Stimulated activated CD8-positive, alpha-beta memory T cell treated with anti-CD3 and anti-CD28 coated beads, Interleukin-4, amount 100 ng/mL, for 1 hour (primary cell): ENCODE measurements at places on chromosomes 5 and 9.

DNA sequence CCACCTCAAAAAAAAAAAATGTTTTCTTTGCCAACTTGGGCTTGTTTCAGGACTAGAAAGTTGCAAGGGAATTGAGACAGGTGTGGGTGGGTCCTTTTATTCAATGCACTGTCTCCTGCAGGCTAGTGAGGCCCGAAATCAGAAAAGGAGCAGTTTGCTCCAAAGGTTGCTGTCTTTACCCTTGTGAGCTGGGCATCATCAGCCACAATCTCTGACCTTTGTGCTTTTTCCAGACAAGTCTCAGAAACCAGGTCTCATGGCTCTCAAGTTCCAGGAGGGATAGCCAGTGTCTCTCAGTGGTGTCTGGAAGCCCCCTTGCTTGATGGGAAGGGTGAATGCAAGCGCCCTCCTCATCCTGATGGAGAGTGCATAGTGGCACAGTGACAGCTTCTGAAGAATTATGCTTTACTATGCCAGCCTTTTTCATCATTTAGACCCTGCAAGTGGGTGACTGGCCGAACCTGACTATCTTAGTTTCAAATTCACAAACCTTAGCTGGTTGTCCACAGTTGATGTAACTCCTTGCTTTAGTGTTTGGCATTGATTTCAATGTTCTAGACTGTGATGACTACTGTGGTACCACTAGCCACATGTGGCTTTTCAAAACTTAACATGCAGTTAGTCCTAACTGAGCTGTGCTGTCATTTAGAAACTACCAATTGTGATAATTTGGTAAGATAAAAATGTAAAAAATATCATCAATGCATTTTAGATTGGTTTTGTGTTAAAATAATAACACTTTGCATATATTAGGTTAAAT lies 468.6 kb downstream of the GADD45G start:
- no peak for DNase-seq

DNA sequence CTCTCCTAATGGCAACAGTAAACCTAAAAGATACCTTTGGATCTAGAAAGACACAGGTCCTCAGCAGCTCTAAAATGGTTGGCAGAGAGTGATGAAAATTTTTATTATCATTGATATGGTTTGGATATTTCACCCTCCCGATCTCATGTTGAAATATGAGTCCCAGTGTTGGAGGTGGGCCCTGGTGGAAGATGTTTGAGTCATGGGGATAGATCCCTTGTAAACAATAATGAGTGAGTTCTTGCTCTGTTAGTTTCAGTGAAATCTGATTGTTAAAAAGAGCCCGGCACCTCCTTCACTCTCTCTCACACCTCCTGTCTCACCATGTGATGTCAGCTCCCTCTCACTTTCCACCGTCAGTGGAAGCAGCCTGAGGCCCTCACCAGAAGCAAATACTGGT lies 117.7 kb downstream of the FRMD3 start:
- no peak for DNase-seq

DNA sequence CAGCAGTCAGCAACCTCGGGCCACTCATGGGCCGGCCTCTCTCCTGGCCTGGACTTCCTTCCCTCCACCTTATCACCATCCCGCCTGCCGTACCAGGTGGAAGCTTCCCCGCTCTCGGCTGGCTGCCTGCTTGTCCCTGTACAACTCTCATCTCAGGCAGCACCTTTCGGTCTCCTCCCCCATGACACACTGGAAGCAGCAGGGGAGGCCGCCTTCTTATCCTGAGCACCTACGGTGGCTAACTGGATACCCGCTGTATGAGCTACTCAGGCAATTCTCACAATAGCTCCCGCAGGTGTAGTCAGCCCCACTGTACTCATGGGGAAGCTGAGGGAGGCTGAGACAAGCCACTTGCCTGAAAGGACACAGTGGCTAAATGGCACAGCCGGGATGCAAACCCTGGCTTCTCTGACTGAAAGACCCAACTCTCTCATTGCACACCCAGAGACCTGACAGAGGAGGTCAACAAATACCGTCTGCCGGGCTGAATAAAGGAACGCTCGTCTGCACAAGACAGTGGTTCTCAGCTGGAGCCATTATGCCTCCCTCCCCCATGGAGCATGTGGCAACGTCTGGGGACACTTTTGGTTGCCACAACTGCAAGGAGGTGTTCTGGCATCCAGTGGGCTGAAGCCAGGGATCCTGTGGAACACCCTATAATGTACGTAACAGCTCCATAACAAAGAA lies 9.6 kb downstream of the STK10 start:
- no peak for DNase-seq

- no peak for DNase-seq
These were observed 739 bp downstream of the C9orf72 start for GRCh38 chr9:27572566-27572917.

GRCh38 chr9:128092199-128092977 lies 24.4 kb downstream of the SLC25A25 start:
- no peak for DNase-seq

DNA sequence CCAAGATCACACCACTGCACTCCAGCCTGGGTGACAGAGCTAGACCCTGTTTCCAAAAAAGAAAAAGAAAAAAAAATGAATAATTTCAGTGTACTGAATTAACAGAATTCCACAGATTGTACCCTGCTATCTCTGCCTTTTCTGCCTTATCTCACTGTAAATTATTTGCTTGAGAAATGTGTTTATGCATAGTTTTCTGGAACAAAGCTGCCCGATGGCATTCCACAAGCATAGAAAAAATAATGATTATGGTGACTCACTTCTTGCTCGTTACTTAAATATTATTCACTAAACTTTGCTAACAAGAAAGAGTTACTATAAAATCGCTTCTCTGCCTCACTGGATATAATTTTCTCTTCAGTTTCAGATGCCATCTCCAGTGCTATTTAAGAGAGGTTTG lies 88.7 kb upstream of the FAM169A start:
- no peak for DNase-seq

DNA sequence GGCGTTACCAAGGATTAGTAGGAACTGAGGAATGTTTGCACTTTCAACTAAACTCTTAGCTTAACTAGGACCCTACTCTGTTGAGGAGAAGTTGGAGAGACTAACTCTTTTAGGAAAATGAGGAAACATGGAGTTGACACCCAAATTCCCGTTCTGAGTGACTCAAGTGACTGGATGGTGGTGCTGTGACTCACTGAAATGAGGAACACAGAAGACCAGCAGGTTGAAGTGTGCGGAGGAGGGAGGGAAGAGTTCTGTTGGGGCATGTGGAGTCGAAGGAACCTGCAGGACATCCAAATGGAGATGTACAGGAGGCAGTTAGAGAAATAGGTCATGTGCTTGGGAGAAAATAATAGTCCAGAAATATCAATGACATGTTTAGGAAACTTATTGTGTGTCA lies 8.2 kb downstream of the HEXB start:
- no peak for DNase-seq

GRCh38 chr5:1500411-1501091 lies 23.2 kb downstream of the LPCAT1 start:
- no peak for DNase-seq

- no peak for DNase-seq
These were observed 46.4 kb downstream of the RBM27 start for GRCh38 chr5:146249801-146250200.

DNA sequence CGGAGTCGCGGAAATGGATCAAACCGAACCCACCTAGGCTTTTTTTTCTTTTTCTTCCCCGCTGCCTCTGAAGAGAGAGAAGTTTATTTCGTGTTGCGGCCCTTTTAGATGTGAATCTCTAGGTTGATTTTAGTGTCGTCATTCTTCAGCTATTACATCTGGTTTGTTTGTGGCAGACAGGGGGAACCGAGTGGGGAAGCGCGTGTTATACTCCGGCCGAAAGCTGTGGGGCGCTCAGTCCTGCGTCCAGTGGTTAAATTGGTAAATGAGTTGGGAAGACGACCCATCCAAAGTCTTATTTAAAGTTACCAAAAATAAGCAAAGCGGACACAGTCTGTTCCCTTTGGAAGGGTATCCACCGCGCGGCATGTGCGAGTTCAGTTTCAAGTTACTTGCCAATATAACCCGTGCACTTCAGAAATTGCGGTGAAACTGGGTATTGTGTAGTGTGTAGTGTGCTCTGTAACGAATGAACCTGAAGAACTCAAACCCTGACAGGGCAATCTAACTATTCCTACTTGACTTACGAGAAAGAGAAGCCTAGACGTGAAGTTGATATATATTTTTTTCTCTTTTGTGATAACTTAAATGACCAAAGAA lies 1.3 kb downstream of the MAN2A1 start:
- DNase-seq, result no peak

DNA sequence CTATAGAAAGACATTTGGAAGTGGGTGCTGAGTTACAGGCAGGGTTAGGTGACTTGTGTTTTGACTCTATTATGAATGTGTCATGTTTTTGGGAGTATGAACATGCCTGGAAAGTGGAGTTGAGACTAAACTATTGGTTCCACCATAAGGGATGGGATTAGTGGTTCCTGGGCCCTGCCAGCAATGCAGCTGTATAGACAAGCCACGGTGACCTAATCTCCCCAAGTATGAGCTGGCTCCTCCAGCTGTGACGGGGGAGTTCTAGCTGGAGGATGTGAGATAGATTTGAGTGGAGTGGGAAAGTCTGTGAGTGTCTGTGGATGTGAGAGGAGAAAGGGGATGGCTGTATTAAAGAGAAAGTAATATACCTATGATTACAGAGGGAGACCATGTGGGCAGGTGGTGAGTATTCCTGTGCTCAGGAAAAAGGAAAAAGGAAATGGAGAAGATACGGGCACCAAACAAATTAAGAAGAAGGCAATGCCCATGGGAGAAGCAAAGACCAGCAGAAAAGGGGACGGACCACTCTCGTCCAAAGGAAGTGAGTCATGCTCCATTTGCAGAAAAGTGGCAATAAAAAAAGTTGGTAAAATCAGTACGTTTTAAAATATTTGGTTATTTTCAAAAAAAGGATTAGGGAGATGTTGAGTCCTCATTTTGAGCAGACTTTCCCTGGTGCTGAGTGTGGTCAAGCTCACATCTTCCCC lies 48.3 kb upstream of the ICE1 start:
- no peak for DNase-seq

GRCh38 chr9:69583645-69584234 lies 88.4 kb downstream of the APBA1 start:
- DNase-seq, result no peak

GRCh38 chr5:130939059-130939458 lies 226.0 kb downstream of the HINT1 start:
- DNase-seq, result no peak

- no peak for DNase-seq
These were observed 32.0 kb upstream of the EXOC3 start for GRCh38 chr5:410911-411517.

- no peak for DNase-seq
These were observed 67.3 kb downstream of the NPR3 start for GRCh38 chr5:32778403-32778802.

DNA sequence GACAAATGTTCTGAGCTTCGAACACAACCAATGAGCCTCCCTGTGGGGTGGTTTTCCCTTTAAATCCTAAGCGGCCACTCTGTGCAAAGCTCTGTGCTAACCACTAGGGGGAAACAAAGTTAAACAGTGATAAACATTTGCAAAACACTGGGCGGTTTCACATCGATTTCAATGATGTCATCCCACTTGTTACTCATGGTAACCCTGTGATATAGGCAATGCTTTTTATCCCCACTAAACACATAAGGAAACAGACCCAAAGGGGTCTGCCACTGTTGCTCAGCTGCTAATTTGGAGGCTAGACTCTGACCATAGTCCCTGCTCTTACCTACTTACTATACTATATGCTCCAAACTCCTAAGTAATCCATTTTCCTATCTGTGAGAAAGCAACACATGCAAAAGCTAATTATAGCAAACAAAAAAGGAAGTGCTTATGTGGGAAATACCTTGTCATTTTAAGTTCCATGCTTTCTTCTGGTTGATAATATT lies 57.3 kb downstream of the PTPN3 start:
- DNase-seq, result no peak

- DNase-seq, result no peak
These were observed 61.1 kb upstream of the LPAR1 start for GRCh38 chr9:111099199-111100008.

GRCh38 chr5:128498844-128499455 lies 39.1 kb downstream of the FBN2 start:
- no peak for DNase-seq

DNA sequence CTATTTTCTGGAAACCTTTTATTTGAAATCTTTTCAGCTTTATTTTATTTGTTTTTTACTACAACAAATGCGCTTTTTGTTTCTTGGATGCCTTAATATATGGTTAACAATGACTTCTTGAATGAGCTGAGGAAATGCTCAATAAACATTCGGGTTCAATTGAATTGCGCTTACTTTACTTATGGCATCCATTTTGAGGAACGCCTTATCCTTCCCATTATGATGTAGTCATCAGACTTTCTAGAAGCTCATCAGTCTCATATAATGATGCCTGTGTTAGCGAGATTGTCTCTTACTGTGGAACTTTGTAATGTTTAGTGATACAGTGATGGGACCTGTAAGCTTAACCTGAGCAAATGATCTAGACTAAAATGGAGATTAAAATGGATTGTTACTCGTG lies 916 bp downstream of the SHLD3 start:
- DNase-seq, result no peak

GRCh38 chr5:40409601-40410000 lies 270.1 kb upstream of the PTGER4 start:
- DNase-seq, result no peak
